ENCODE measurements at places on chromosomes 4 and X.

DNA sequence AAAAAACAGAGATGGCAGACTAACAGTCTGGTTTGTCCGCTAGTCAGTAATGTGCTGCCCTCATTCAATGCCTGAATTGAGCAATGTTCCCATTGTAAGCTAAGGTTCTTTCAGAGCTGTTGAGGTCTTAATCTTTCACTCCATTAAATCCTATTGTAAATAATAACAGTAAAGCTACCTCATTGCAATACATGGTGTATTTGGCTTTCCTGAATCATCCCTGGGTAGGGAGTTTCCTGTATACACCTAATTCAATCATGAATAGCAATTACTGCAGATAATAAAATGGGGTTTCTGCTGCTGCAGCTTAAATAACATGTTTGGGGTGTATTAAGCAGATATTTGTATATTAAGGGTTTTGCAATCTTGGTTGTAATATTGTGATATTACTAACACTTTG is 1100.2 kb upstream of the INTU start:
- DNase-seq = no peak

DNA sequence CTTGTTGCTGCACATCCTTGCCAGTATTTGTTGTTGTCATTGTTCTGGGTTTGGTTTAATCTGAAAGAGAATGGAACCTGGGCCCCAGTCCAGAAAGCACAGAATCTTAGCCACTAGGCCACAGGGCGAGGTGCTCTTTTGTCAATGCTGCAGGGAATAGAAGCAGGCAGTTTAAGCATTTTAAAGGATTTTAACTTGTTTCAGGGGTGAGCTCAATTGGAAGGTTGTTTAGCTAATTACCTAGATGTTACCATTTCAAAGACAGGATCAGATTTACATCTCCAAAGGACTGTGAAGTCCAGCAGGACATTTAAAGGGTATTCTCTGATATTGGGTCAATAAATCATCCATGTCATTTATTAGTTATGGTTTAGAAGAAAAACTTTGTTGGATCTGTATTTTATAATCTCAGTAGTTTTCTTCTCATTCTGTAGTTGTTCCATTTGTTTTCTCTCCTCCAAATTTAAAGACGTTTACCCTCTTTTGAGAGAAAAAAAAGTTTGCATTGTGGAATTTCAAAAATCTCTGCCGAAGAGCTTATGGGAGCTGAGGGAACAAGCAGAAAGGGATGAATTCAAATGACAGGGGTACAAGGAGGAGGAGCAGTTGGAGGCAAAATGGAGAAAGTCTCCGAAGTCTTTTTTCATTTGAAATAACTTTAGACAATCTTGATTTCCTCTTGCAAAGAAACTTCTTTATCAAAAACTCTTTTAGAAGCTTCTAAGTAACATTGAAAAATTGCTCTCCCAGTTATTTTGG is 57.5 kb upstream of the FAM47C start:
- no peak for DNase-seq

- no peak for DNase-seq
These were observed 365.9 kb downstream of the INPP4B start for GRCh38 chr4:142480244-142480643.

- no peak for DNase-seq
These were observed 313.4 kb upstream of the SLC7A11 start for GRCh38 chr4:138555584-138555983.

- no peak for DNase-seq
These were observed 118.9 kb upstream of the PCDH7 start for GRCh38 chr4:30601070-30601865.

- DNase-seq = no peak
These were observed 1290.9 kb downstream of the PCDH18 start for GRCh38 chr4:136241221-136241986.

DNA sequence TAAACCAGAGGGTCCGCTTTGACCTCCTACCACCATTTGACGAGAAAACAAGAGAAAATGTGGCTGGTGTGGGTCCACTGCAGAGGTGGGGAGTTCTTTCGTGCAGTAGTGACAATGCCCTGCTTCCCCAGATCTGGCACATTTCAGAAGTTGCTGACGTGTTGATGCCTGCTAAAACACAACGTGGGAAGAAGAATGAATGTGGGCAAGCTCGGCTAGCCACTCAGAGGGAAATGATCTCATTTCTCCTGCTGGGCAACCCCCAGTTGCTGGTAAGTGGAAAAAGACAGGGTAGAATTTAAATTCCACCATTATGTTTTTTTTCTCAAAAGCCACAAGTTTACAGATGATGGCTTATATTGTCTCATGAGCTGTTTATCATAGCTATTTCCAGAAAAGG is 77.9 kb downstream of the LUZP4 start:
- DNase-seq = no peak

DNA sequence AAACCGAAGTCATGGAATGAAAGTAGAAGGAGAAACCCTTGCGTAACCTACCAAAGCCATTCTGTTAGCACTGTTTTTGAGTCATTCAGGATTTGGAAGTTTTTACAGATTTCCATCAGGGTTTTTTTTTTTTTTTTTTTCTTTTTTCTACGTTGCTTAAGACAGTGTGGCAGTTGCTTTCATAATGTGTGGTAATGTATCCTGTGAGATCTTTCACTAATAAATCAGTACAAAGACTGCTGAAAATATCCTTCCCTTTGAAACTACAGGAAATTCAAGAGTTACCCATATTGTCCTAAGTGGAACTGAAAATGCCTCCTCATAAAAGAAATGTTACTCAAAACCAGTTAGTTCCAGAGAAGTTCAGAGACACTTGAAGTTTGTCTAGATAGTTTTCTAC is 137.8 kb downstream of the RAPGEF2 start:
- DNase-seq = no peak

DNA sequence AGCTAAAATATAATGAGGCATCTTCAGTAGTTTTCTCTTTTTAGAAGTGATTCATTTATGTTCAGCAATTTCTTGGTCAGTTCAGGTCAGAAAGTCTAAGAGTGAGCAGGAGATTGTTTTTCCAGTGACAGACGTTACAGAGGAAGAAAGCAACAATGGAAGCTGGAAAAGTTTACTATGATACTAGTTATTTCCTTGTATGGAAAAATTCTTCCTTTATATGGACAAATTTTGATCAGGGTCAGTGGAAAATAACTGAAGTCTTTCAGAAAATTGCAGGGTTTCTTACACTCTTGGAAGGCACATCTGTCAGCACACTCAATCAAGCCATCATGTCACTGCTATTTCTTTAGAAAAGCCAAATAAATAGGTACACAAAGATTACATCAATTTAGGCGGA is 1120.7 kb downstream of the FAT4 start:
- no peak for DNase-seq

DNA sequence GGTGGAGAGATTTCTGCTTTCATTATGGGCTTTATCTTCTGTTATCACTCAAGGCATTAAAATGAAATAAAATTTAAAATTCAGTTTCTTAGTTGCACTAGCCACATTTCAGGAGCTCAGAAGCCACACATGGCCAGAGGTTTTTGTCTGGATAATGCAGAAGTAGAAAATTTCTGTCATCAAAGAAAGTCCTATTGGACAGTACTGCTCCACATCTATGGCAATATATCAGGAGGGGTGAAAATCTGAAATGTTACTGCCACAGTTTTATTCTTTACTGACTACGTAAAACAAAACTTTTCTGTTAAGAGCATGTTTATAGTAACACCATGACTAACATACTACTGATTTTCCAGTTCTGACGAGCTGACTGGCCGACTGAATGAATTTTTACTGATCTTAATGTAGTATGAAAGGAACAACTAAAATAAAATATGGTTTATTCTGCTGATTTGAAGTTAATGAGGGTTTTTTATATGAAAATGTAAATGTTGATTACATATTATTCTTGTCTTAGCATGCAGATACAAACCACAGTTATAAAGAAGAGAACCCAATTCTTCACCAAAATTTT is 264.0 kb upstream of the HAND2 start:
- DNase-seq = no peak

- no peak for DNase-seq
These were observed 743 bp upstream of the NRK start for GRCh38 chrX:105821471-105822121.

DNA sequence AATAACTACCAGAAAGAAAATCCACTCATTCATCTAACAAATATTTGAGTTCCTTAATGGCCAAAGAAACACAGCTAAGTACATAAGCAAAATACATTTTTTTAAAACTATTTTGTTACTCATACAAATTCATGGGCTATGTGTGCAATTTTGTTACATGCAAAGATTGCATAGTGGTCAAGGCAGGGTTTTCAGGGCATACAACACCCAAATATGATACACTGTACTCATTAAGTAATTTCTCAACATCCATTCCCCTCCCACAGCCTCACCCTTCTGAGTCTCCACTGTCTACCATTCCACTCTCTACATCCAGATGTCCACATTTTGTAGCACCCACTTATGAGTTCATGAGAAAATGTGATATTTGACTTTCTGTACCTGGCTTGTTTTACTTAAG is 58.2 kb downstream of the BRWD3 start:
- no peak for DNase-seq

DNA sequence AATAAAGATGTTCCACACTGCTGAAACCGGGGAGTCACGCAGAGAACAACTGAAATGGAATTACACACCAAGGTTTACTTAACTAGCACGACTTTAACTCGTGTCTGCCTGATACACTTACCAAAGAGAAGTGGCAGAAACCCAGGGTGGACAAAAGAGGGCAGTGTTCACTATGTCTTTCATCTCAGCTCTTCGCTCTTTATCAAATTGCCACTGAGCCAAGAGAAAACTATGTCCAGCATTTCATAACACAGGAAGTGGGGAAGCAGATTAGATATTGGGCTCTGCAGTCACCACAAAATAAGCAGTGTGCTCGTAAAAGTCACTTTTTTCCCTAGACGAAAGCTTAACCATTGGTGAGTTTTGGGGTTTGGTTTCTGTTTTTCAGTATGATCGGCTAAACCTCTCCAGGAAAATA is 155.7 kb downstream of the CHIC2 start:
- no peak for DNase-seq

- no peak for DNase-seq
These were observed 47.2 kb upstream of the RELL1 start for GRCh38 chr4:37733240-37733867.

- DNase-seq = no peak
These were observed 8.5 kb downstream of the RAB9B start for GRCh38 chrX:103823591-103823990.

DNA sequence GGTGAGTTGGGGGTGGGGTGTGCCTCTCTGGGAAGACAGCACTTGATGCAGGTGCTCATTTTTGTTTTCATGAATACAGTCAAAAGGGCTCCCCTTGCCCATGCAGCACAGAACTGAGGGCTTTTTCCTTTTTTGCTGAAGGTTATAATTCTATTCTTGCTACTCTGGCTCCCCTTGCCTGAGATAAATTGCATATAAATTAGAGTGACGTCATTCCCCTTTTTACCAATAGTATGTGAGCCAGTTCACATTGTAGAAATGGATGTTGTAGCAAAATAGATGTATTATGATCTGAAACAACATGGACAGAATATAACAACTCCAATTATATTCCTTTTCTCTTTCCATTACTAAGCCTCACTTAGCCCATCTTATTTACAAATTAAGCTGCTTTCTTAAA is 28.4 kb downstream of the CXorf58 start:
- no peak for DNase-seq

DNA sequence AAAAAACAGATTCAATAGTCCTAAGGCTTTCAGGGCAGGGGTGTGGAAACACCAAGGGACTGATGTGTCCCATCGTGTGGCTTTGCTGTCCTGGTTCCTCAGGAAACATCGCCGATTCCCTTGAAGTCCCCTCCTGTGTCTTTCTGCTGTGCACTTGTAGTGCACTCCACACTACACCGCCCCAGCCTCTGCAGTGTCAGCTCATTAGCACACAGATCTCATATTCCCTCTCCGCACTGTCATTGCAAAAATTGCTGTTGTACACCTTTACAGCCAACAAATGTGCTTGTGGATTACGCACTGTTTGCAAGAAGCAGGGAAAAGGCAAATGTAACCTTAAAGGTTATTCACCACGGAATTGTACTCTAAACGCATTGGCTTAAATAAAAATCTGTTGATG is 5.3 kb downstream of the GRIA3 start:
- no peak for DNase-seq

DNA sequence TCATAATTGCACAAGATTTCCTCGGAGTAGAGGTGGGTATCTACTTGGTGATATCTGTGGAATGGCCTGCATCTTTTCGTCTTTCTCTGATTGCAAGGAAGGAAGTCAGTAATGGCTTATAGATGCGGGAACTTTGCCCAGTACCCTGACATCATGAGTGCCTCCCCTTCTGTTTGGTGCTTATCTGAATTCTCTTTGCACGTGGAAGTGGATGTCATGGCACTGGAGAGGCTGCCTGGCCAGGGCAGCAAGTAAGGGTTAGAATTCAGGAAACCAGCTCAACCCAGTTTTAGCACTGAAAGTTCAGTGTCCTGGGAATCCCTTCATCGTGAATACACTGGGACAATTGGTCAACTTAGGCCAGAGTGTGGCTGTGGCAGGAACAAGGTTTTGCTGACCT is 83.5 kb upstream of the RAPGEF2 start:
- DNase-seq = no peak

- no peak for DNase-seq
These were observed 1.3 kb upstream of the PLXNB3 start for GRCh38 chrX:153762626-153763173.
